ENCODE measurements at places on chromosomes 3 and 15. TPM values are rescaled to one million over a fixed set of nuclear protein-coding genes. Genes with fewer than 3 reads are reported as not detected.

DNA sequence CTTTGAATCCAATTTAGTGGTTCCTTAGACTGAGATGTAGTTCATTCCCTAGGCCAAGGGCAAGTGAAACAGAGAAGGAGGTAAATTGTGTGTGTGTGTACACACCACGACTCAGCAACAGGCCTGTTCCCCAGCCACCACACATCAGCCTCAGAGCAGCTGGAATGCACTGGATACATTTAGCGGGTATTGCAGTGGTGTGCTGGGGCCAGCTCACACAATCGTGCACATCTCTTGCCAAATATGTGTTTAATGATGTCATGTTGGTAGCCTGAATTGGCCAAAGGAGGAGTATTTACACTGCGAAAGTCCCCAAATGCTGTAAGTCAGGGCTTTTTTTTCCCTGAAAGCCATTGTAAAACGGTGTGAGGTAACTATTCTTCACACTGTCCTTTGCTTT lies 82.3 kb downstream of the RBPMS2 start:
- DNase-seq, result no peak

DNA sequence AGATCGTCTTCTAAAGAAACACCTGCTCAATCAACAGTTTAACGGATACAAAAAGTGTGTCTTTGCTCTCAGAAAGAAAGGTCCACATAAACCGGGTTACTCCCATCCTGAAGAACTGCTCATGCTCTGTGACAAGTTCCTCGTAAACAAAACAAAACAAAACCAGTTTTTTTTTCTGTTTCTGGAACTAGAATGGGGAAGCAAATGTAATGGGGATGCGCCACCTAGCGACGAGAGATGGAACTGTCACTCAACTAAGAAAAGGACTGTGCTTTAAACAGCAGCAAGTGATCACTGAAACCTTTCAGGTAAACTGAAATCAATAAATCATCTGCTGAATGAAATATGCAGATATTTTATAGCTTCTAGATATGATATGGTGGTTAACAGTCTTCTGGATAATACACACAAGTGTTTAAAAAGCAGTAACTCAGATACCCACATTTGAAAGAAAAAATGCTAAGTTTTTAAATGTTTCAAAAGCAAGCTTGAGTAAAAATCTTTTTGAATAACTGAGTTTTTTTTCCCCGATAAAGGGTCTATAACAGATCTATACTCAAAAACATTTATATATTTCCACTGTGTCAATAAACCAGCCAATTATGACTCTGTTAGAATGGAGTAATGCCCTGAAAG lies 10.9 kb downstream of the TM2D3 start:
- peak; percentile 56 for DNase-seq

GRCh38 chr15:28289694-28290463 lies 32.1 kb downstream of the HERC2 start:
- no peak for DNase-seq

DNA sequence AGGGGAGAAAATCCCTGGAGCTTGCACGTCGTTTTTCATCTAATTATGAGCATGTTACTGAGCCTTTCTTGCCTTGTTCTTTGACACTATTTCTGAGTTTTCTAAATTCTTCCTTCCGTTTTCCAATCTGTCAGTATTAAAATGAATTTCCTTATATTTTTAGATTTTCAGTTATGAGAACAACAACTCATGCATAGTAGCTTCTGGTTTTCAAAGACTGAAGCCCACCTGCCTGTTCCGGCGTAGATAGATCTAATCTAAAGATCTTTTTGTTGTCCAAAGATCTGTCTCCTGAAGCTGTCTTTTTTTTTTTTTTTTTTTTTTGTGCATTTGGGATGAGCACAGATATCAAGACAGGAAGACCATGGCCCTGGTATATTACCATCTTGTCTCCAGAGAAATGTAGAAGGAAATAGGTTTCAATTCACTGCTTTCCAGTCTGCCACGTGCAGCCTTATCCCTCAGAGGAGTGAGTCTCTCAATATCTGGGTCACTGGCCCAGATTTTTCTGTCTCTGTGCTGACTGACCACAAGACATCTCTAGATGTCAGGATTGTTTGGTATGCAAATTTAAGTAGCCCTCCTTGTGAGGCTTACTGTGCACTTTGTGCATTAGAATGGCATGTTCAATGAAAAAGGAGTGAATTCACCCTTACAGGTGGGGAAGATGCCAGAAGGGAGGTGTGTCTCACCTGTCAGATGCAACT lies 222.3 kb upstream of the TMC3 start:
- no peak for DNase-seq

DNA sequence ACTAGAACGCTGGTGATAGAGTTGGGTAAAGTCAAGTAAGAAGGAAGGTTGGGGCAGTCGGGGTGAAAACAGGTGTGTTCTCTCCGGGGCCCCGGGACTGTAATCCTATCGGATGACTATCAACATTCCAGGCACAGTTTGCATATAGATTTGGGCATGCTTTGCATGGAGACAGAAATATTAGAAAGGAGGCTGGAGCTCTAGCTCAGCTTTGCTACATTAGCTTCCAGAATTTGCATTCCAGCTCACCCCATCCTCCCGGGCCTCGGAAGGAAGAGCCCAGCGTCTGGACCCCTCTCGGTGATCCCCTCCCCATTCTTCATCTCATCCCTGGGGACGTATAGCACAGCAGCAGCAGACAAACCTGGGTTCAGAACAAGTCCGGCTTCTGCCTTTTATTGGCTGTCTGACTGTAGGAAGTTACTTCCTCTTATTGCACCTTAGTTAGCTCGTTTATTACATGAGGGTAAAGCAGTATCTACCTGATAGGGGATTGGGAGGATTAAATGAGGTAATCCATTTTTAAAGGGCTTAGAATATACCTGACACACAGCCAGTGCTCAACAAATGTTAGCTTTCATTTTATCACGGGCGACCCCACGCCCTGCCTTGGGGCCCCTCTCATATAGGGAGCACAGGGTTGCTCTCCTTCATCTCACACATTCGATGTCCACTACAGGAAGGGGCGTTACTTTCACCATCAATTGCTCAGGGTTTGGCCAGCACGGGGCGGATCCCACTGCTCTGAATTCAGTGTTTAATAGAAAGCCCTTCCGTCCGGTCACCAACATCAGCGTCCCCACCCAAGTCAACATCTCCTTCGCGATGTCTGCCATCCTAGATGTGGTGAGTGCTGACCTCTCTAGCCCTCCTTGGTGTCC lies 3.2 kb downstream of the HTR3E start:
- DNase-seq, result no peak

DNA sequence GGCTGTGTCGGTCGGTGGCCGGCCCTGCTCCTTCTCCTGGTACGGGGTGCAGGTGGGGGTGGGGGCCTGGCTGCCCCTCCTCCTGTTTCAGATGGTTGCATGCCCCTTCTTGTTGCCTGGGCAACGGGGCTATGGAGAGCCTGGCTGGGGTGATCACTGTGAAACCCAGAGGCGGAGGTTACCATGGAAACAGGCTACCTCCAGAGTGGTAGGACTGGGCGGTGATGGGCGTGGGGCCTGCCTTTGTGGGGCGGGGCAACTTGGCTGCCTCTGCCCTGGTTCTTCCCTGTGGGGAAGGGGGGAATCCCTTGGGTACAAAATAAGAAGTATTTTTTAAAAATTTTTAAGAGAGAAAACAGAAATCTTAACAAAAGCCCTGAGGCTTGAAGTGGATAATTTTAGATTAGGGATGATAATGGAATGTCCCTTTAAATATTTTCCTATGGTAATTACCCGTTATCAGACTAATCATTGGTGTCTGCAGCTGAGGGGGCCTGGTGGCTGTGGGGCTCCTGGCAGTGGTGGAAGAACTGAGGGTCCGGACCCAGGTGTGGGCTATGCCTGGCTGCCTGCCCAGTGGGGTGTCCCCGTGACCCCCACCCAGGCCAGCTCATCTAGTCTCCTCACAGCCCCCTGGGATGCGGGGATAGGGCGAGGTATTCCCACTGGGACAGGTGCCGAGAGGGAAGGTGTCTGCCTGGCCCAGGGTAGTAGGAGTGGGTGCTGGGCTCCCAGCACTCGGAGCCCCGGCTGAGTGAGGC lies 32.5 kb downstream of the PLXNA1 start:
- DNase-seq, result peak; percentile 44

DNA sequence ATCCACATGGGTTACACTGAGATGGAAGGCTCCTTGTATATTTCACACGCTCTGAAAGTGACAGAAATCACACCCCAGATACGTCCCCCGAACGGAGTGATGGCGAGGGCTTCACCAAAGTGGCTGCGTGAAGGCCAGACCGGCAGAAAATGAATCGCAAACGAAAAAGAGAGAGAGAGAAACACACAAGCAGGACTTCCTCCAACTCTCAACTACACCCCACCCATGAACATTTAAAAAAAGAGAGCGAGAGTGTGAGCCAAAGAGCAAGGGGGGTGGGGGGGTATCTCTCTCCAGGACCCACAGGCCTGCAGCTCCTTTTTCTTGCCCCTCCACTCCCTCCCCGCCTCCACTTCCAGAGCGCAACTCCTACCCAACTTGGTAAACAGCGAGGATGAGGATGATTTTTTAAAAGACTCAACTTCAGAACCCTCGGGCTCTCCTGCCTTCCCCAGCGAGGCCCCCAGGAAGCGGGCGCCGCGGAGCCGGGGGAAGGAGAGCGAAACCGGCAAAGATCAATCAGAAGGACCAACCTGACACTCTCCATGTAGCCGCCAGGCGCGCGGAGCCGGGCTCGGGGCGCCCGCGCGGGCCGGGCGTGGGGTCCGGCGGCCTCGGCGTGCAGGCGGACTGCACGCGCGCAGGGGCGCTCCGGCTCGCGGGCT lies 519.1 kb downstream of the FOXP1 start:
- DNase-seq, result no peak

DNA sequence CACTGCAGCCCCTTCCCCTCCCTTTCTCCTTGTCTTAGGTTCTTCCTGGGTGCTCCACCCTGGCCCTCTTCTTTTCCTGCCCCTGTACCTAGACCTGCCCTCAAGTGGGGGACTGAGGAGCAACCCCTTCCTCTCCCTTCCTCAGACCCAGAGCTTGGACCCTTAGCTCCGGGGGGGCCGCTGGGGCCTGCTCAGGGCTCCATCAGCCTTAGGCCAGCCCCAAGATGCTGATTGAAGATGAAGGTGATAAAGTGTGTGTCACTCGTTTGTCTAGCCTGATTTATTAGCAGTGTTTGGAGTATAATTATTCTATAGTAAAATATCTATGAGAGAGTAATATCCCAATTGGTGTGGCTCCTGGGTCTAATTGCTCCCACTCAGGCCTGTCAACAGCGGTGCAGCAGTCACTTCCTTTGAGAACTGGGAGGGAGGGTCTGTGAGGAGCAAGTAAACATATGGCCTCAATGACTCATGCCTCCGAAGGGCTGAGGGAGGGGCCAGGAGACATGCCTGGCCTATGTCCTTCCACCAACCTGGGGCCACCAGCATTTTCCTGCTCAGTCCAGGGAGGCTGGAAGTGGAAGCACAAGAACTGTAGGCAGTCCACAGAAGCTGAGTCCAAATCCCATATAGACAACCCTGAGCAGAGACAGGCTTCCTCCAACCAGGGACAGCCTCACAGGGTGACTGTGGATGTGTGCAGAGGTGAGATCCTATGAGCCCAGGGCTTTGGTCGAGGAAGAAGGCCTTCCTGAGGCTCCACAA lies 123.2 kb downstream of the DNAJB8 start:
- no peak for DNase-seq

- no peak for DNase-seq
Observed at GRCh38 chr3:122263058-122263457, 62.0 kb upstream of the CSTA start.

The PFKFB4 gene
- total RNA-seq, result 9.8 TPM

The TEX9 gene
- total RNA-seq, result 75.2 TPM

The LRRC34 gene
- total RNA-seq, result 1.5 TPM

The MOBP gene
- 0.08 TPM for total RNA-seq

The NR1I2 gene
- total RNA-seq, result 0.90 TPM

Data from GM12878 (cell line).